ENCODE measurements at places on chromosomes 12 and 14. TPM values are rescaled to one million over a fixed set of nuclear protein-coding genes. Genes with fewer than 3 reads are reported as not detected.

The PPM1H gene
- total RNA-seq = 6.9 TPM

The EFS gene
- 9.4 TPM for total RNA-seq

GRCh38 chr14:100374876-100375265 is 51.7 kb downstream of the SLC25A47 start:
- H3K27me3 ChIP-seq = no peaks in the 10 kb centered on the region
- H3K4me3 ChIP-seq = peak overlapping the region; percentile 59
- no peaks in the 10 kb centered on the region for H3K36me3 ChIP-seq
- H3K4me1 ChIP-seq = peaks cover 26% of the 10 kb centered on the region
- no peak for DNase-seq
- peak overlapping the region; percentile 83 for H3K27ac ChIP-seq

DNA sequence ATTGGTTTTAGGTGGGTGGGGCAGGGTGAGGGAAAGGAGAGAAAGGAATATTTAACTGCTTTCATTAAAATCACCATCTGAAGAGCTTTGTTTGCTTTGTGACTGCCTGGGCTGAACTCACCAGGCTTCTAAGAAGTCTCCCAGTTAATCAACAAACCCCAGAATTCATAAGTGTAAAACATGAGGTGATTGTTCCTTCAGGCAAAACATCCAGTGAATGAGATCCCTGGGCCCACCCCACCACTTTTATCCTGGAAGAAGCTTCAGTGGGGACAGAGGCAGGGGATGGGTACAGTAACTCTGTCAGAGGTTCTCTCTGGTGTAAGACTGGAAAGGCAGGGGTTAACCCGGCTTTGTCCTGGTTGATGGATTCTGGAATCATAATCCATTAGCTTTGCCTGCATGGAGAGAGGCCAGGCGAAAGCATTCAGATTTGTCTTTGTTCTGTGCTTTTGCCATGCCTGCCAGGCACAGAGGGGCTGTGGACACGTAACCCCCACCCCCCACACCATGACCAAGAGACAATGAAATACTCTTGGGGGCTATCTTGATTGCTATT is 16.7 kb downstream of the PDE1B start:
- H3K27me3 ChIP-seq = no peaks in the 10 kb centered on the region
- no peak for DNase-seq
- H3K4me3 ChIP-seq = no peak overlapping the region
- no peak overlapping the region for H3K27ac ChIP-seq

GRCh38 chr14:102195446-102195845 is 55.7 kb downstream of the WDR20 start:
- H3K27me3 ChIP-seq = no peaks in the 10 kb centered on the region
- H3K4me3 ChIP-seq = no peak overlapping the region
- H3K36me3 ChIP-seq = no peaks in the 10 kb centered on the region

- no peaks in the 10 kb centered on the region for H3K36me3 ChIP-seq
- no peaks in the 10 kb centered on the region for H3K27me3 ChIP-seq
- no peak within 1 kb of the TSS for H3K27ac ChIP-seq
- H3K4me3 ChIP-seq = peak within 1 kb of the TSS; percentile 34
- no peaks in the 10 kb centered on the region for H3K4me1 ChIP-seq
Observed at GRCh38 chr12:6821591-6822425, at the start of gene GPR162. TSS of gene GPR162 (plus strand) at chr12:6821821. CDS start at chr12:6823899, 2,078 bp downstream.

- H3K4me1 ChIP-seq = no peaks in the 10 kb centered on the region
- no peak for DNase-seq
- H3K4me3 ChIP-seq = no peak overlapping the region
- no peaks in the 10 kb centered on the region for H3K36me3 ChIP-seq
- H3K27ac ChIP-seq = no peak overlapping the region
Observed at GRCh38 chr12:112850383-112850782, 56.4 kb upstream of the OAS1 start.

DNA sequence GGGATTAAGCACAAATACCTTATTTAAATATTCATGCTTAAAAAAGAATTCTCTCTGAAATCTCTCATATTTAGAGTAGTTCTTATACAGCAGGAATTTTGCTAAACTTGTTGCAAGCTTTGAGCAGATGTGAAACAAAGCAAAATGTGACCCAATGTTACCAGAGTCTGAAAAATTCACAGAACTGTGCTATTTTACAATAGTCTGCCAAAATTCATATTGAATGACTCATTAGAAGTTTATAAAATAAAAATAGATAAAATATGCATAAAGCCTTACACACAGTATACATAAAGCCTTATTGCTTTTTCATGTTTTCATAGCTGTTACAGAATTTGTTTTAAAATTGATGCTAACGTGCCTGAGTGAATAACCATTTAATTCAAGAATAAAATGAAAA is 17.8 kb upstream of the RHOJ start:
- H3K4me3 ChIP-seq = no peak overlapping the region
- H3K4me1 ChIP-seq = no peaks in the 10 kb centered on the region
- H3K36me3 ChIP-seq = no peaks in the 10 kb centered on the region
- no peak for DNase-seq

DNA sequence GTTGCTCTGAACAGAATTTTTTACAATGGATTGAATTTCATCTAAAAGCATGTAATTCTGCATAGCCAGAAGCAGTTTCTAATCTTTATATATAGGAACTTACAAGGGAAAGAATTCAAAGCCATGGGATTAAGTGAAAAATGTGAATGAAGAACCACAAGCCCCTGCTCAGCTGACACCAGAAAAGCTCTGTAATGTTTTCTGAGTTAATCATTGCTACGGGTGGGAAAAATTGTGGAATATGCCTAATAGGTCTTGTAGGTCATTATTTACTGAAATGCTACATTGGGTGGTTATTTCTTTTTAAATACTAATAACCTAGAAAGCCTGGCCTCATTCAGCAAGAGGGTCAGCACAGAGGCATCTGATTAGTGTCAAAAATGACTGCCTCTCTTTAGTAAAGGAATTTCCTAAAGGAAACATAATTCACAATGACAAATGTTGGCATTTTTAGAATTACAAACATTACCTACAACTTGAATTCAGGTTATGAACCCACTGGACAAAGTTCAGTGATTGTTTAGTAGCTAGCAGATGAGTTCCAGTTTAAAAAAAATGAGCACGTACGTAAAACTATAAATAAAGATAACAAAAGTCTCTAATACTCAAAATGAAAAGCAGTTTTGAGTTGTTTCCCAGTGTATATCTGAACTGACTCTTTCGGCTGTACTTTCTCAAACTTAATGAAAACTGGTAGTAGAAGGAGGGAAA is 75.3 kb downstream of the BMP4 start:
- H3K27me3 ChIP-seq = no peaks in the 10 kb centered on the region
- H3K4me1 ChIP-seq = peaks cover 4% of the 10 kb centered on the region
